Cardiac muscle cell (in vitro differentiated cells and primary cell): ENCODE measurements at places on chromosomes 1 and 21.

GRCh38 chr1:118575060-118575459 is 390.0 kb upstream of the SPAG17 start:
- no peaks in the 10 kb centered on the region for H3K4me1 ChIP-seq
- H3K27me3 ChIP-seq: no peaks in the 10 kb centered on the region
- H3K4me3 ChIP-seq: no peak overlapping the region

DNA sequence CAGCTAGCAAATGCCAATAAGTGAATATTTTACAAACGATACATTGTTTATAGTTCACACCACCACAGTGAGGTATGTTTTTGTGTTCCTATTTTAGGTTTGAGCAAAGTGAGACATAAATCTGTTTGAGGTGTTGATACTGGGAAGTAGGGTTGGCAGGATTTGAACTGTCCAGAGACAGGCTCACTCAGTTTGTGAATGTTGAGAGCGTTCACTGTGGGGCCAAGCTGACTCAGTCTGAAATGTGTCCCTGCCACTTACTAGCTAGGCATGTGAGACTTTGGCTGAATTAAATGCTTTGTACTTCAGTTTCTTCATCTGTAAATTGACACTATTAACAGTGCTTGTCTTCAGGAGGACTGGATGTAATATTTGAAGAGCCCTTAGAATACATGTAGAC is 35.1 kb downstream of the DIRAS3 start:
- H3K4me1 ChIP-seq: no peaks in the 10 kb centered on the region
- H3K27me3 ChIP-seq: no peaks in the 10 kb centered on the region
- peak; percentile 9 for DNase-seq

DNA sequence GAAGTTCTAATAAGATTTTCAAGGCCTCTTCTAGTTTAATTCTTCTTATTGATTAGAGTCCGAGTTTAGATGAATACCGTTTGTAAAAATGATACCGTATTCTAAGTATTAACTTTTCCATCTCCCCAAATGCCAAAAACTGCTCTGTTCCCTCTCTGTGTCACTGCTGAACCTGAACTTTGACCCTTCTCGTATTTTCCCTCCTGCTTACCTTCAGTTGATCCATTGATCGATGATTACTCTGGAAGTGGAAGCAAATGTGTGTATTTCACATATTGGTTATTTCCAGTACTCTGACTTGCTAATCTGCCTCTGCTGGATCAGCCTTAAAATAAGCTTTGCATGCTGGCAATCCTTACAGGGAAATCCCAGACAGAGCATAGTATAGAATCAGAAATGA is 68.5 kb downstream of the KIF1B start:
- peaks cover 75% of the 10 kb centered on the region for H3K36me3 ChIP-seq
- H3K4me3 ChIP-seq: no peak overlapping the region
- no peak for DNase-seq
- H3K27me3 ChIP-seq: no peaks in the 10 kb centered on the region
- no peaks in the 10 kb centered on the region for H3K4me1 ChIP-seq

DNA sequence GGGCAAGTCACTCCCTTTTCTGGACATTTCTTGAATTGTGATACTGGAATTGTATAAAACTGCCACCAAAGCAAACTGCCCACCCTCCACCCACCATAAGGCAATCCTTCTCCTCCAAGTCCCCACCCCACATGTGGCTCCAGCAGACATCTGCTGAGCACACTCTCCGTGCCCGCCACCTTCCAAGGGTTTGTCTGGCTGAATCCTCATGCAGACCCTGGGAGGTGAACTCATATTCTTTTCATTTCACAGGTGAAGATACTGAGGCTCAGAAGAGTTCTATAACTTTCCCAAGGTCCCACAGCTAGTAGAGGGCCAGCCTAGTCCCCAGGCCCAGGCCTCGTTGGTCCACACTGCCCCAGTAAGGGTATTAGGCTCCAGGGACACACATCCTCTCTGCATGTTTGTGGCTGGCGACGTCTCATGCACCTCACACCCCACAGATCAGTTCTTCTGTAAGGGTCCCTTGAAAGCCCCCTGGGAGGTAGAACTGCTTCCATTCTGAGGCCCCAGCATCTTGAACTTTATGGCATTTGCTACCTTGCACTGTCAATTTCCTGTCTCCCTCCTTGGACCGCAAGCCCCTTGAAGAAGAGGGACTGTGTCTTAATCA is 14.1 kb downstream of the CNTN2 start:
- H3K4me1 ChIP-seq: no peaks in the 10 kb centered on the region
- no peak overlapping the region for H3K27ac ChIP-seq
- peaks cover 10% of the 10 kb centered on the region for H3K27me3 ChIP-seq
- no peaks in the 10 kb centered on the region for H3K36me3 ChIP-seq

GRCh38 chr1:38062361-38063288 is 16.0 kb upstream of the POU3F1 start:
- H3K4me3 ChIP-seq: no peak overlapping the region
- no peak overlapping the region for H3K27ac ChIP-seq
- H3K27me3 ChIP-seq: no peaks in the 10 kb centered on the region
- DNase-seq: no peak
